Activated T-cell treated with anti-CD3 and anti-CD28 coated beads for 48 hours (primary cell): ENCODE measurements at places on chromosomes 7 and 10.

DNA sequence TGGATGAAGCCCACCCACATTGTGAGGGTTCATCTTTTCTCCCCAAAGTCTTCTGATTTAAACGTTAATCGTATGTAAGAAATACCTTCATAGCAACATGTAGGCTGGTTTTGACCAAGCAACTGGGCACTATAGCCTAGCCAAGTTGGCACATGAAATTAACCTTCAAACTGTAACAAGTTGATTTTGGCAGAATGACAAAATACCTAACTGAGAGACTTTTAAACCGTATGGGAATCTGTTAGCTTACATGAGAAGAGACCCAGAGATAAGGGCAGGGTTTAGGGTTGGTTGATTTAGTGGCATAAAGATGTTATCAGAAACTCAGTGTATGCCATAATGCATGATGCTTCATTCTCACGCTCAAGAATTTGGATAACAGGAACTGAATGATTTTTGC is 69.5 kb downstream of the CDK13 start:
- DNase-seq: no peak

DNA sequence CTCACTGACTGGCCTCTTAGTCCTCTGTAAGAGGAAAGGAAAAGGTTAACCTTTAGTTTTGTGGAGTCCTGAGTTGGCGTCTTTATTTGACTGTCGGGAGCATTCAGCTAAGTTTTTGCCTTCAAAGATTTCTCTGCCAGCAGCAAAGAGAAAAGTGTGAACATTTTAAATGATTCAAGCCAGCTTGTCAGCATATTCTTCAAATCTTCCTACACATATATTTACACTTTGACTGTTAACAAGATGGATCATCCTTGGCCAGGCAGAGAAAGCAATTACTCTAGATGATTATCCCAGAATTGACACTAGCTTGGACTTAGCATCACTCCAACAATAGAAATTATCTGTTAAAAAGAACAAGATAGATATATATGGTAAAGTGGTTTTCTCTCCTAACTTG is 15.8 kb upstream of the YAE1 start:
- no peak for DNase-seq

GRCh38 chr10:125534515-125534914 is 148.4 kb downstream of the TEX36 start:
- no peak for DNase-seq

DNA sequence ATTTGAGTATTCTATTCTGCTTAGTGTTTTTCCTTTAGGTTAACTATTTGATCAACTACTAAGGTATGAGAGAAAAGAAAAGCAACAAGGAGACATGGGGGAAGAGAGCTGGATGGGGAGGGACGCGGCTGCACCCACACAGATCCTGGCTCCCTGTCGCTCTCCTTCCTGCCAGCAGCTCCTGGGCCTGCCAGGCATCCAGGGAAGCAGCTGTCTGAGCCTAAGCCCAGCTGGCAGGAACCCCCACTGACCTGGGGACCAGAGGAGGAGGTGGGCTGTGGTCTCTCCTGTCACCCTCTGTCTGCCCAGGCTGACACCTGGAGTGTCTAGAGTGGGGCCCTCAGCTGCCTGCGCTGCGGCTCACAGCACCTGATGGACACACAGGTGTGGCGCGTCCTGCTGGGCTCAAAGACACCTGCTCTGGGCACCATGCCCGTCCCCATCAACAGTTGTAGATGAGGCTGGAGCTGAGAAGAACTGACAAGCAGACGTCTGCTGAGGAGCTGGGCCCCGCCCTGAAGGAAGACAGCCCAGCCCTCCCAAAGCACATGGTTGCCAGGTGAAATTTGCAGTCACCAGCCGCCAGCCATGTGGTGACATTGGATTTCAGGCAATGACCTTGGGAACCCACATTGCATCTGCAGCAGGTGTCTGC is 207.9 kb downstream of the PLXNA4 start:
- DNase-seq: no peak

GRCh38 chr7:75995996-75996395 is 1.6 kb upstream of the TMEM120A start:
- DNase-seq: no peak

DNA sequence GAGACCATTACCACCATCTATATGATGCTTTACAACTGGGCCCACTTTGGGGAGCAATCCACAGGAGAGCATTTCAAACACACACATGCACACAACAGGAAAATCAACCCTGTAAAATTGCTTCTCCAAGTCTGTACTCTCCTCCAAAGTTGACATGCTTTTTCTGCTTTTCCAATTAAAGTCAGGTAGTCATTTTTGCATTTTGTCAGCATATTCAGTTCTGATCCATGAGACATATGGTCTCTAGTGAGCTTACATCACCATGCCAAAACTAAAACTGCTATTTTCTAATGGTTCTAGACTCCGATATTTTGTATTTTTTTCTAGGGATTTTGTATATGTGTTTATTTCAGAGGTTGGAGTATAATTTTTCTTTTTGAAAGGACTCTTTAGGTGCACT is 373.5 kb upstream of the LRRTM3 start:
- DNase-seq: no peak

GRCh38 chr7:25926891-25927625 is 224.9 kb upstream of the NFE2L3 start:
- no peak for DNase-seq
